Activated CD4-positive, alpha-beta T cell treated with anti-CD3 and anti-CD28 coated beads, Interleukin-2, amount 10 ng/mL, durations not matched to agents 24 days and 14 days (primary cell): ENCODE measurements at places on chromosomes 4 and X.

GRCh38 chr4:10438924-10439323 lies 18.3 kb downstream of the ZNF518B start:
- no peak for DNase-seq
- H3K27me3 ChIP-seq = no peaks in the 10 kb centered on the region
- H3K27ac ChIP-seq = no peak overlapping the region
- H3K4me3 ChIP-seq = no peak overlapping the region
- H3K4me1 ChIP-seq = peaks cover 9% of the 10 kb centered on the region
- H3K36me3 ChIP-seq = peaks cover 42% of the 10 kb centered on the region

- peaks cover 4% of the 10 kb centered on the region for H3K4me1 ChIP-seq
- H3K27me3 ChIP-seq = no peaks in the 10 kb centered on the region
- no peak overlapping the region for H3K4me3 ChIP-seq
- no peak for DNase-seq
Observed at GRCh38 chr4:152044331-152045036, 283.7 kb upstream of the GATB start.

DNA sequence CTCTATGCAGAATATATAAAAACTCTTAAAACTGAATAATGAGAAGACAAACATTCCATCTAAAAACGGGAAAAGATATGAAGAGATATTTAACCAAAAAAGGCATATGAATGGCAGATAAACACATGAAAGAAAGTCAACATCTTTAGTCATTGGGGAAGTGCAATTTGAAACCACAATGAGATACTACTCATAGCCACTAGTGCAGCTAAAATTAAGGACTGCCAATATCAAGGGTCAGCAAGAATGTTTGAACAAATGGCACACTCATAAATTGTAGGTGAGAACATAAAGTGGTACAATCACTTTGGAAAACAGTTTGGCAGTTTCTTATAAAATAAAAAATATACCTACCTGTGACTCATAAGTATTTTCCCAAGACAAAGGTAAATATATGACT lies 534.9 kb upstream of the DIPK2B start:
- no peak overlapping the region for H3K27ac ChIP-seq
- H3K4me3 ChIP-seq = no peak overlapping the region
- DNase-seq = no peak

DNA sequence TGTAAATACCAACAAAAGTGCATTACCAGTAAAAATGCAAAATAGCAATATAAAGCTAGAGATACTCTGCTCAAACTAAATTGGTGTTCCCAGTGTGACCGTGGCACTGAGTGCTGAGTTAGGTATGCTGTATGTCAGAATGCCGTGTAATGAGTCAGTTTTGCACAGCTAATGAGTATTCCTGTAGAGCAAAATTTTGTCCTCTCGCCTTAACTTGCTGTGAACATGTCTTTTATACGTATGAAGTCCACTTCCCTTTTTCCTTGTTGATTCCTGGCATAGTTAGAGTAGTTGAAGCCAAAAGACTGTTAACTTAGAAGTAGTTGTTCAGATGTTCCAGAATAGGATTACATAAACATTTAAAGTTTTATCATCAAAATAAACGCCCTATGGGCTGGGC lies 11.5 kb downstream of the DCLK2 start:
- no peaks in the 10 kb centered on the region for H3K4me1 ChIP-seq
- DNase-seq = no peak
- no peaks in the 10 kb centered on the region for H3K27me3 ChIP-seq
- no peak overlapping the region for H3K27ac ChIP-seq
- H3K36me3 ChIP-seq = no peaks in the 10 kb centered on the region

GRCh38 chr4:178264001-178264400 lies 821.8 kb upstream of the AGA start:
- no peaks in the 10 kb centered on the region for H3K36me3 ChIP-seq
- no peak overlapping the region for H3K27ac ChIP-seq
- no peaks in the 10 kb centered on the region for H3K27me3 ChIP-seq
- no peaks in the 10 kb centered on the region for H3K4me1 ChIP-seq
- DNase-seq = no peak
- H3K4me3 ChIP-seq = no peak overlapping the region
